ENCODE measurements at places on chromosomes 12 and 14.
A peak's percentile ranks its signal among the peaks of the same experiment; 100 is the strongest.

DNA sequence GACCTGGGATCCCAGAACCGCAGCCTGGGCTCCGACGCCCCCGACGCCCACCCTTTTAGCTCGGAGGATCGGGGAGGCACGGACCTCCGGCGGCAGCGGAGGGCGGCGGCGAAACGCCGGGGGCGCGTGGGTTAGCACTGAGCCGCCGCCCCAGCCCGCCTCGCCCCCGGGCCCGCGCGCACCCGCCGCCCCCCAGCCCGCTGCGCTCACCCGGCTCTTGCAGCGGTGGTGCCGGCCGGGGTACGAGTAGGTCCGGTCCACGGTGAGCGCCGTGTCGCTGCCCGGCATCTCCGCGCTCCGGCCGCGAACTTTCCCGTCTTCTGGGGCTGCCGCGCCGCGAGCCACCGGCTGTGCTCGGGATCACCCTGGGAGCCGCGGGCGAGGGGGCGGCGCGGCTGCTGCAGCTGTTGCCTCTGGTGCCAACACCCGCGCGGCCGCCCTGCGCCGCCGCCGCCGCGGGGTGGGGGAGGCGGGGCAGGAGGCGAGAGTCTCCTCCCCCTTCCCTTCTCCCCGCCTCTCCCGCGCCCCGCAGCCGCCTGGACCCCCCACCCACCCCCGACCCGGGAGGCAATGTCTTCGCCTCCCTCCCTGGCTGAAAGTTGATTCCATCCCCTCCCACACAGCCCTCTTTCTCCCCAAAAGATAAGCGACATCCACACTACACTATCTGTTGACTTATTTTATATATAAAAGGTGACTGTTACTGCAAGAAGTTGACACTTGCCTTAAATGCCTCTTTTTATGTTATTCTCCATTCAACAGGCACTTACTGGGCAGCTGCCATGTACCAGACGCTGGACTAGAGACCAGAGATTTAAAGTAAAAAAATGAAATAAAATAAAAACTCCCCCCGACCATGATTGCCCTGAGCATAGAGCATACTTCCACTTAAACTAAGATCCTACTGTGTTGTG, at the start of gene TMCC3:
TSS of gene TMCC3 (minus strand) at position 415 of the 914 bp plus-strand sequence. CDS start at position 288, 127 bp downstream.
- DNase-seq: peak; percentile 76

- DNase-seq: no peak
Observed at GRCh38 chr12:2924019-2924418, 33.3 kb downstream of the TULP3 start.

GRCh38 chr12:464484-465267, 4.9 kb downstream of the B4GALNT3 start:
- DNase-seq: no peak

DNA sequence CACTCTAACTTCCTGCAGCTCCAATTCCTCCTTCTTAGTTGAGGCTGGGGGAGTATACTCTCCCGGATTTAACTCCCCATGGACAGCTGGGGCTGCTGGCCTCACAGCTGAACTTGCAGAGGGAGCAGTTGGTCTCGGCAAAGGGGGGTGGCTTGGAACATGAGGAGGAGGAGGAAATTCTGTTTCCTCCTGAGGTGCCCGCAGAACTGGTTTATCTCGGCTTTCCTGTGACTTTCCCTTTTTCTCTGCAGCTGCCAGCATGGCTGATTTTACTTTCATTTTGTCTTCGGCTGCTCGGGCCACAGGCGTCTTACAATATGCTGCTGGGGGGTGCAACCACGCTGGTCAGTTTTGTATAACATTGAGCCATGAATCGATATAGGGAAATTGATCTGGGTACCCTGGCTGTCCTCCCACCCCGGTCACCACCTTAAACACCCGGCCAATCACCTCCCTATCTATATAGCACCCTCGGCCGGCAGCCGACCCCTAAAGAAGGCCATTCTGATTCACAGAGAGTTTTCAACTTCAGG, 1317.6 kb downstream of the TMEM121 start:
- no peak for DNase-seq

DNA sequence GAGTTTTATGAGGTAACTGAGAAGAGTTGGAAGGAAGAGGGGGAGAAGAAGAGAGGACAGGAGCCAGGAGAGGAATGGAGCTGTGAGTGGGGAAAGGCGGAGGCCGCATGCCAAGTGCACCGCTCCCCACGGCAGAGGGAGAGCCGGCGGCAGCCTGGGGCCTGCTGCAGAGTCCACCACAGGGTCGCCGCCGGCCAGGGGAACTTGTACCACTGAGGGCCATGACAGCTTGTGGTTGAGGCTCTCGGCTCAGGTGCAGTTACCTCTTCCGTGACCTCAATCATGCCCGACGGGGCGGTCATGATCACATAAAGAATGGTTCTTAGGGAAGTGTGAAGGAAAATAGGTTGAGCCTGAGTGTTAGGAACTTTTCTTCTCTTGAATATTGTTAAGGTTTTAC, 325.0 kb downstream of the SNAPC1 start:
- DNase-seq: no peak

- DNase-seq: no peak
Observed at GRCh38 chr12:42976122-42976521, 386.6 kb upstream of the PRICKLE1 start.

DNA sequence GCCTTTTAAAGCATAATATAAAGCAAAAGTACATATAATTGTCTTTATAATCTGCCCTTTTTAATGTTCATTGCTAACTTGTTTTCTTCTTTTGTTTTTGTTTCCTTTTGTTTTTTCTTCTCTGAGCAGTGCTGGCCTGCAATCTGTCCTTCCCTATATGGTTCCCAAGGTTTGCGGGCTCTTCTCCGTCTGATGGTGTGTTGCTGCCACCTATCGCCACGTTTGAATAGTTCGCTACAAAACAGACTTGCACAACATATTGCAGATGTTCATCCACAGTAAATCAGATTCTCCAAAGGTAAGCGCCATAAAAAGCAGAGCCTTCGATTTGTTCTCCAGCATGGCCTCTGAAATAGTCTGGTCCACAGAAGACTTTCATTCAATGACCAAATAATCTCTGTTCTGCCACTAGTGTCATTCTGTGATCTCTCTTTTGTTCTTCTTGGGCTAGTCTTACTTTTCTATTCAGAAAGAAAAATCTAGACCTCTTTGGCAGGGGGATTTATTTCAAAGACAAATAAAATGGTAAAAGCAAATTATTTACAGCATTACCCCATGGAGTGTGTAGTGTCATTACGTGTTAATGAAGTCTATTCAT, 33.5 kb downstream of the C12orf50 start:
- peak; percentile 56 for DNase-seq

- DNase-seq: no peak
Observed at GRCh38 chr12:92118826-92119536, 26.7 kb downstream of the BTG1 start.

GRCh38 chr12:3409662-3410061, 81.3 kb upstream of the PRMT8 start:
- DNase-seq: no peak

DNA sequence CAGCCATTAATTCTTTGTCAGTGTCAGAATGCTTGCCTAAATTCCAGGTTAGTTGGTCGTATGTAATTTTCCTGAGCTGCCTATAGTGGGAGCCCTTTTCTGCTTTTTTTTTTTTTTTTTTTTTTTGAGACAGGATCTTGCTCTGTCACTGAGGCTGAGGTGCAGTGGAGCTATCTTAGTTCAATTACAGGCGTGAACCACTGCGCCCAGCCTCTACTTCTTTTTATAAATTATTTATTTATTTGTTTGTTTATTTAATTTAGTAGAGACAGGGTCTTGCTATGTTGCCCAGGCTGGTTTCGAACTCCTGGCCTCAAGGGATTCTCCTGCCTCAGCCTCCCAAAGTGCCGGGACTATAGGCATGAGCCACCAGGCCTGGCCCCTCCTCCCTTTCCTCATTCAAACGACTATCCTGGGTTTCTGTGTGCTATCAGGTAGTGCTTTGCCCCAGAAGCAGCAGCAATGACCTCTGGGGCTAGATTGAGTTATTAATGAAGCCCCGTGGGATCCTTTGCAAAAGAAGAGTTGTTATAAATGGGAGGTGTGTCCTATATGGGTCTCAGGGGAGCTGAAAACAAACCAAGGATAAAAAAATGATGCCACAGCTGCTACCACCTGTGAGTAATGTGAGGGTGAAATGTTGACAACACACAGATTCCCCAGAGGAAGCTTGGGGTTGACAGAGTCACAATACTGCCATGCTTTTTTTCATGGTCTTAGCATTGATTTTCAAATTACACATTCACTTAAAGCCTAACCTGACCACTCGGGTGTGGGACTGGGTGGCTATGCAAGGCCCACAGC, 34.6 kb upstream of the NFKBIA start:
- no peak for DNase-seq

- DNase-seq: no peak
Observed at GRCh38 chr14:71686677-71687076, 245.6 kb upstream of the RGS6 start.

GRCh38 chr14:68331426-68331825, 461.4 kb downstream of the ZFP36L1 start:
- DNase-seq: no peak

Measured in right lobe of liver (tissue), 6 donors.